ENCODE measurements at places on chromosomes 6 and 20.

GRCh38 chr6:83430611-83431544, at the start of gene ME1:
TSS of gene ME1 (minus strand) at chr6:83431051. CDS start at chr6:83430954, 97 bp downstream.
- DNase-seq: peak; percentile 3

GRCh38 chr6:105791179-105791578, 295.0 kb upstream of the PRDM1 start:
- no peak for DNase-seq

DNA sequence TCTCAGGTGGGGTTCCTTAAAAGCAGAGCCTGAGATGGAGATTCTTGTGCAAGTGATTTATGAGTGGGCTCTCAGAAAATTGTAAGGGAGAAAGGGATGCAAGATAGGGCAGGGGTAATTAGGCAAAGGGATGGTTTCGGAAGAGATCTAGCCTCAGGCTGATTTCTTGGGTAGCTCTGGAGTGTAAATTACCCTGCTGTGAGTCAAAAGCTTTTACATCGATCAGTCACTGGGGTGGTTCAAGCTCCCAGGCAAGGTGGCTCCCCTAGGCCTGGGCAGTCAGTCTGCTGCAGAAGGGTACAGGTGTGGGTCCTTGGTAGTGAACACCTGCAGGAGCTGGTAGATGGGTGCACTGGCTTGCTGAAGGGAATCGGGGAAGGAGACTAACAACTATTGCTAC, 11.1 kb upstream of the PM20D2 start:
- DNase-seq: no peak

GRCh38 chr6:89834884-89835792, 5.5 kb downstream of the CASP8AP2 start:
- no peak for DNase-seq

DNA sequence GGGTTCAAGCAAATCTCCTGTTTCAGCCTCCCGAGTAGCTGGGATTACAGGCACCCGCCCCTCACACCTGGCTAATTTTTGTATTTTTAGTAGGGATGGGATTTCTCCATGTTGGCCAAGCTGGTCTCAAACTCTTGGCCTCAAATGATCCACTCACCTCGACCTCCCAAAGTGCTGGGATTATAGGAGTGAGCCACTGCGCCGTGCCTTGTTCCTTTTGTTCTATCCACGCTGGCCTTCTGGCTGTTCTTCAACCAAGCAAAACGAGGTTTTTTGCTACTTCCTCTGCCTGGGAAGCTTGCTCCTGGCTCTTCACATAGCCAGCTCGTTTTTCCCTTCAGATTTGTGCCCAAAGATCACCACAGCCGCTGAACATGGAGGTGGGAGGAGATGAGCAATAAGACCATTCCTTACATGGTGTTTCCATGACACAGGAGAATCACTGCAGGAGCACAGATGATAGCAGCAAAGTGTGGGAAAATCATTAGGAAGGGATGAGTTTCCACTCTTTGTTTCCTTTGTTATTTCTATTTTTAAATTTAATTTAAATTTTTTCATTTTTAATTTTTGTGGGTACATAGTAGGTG, 201.0 kb upstream of the ZNF217 start:
- DNase-seq: no peak

GRCh38 chr20:50426866-50427718, 83.1 kb upstream of the PTPN1 start:
- DNase-seq: no peak

- DNase-seq: no peak
These were observed 18.3 kb upstream of the RANBP9 start for GRCh38 chr6:13729891-13730290.

- DNase-seq: no peak
These were observed 40.5 kb upstream of the JARID2 start for GRCh38 chr6:15205321-15205720.

DNA sequence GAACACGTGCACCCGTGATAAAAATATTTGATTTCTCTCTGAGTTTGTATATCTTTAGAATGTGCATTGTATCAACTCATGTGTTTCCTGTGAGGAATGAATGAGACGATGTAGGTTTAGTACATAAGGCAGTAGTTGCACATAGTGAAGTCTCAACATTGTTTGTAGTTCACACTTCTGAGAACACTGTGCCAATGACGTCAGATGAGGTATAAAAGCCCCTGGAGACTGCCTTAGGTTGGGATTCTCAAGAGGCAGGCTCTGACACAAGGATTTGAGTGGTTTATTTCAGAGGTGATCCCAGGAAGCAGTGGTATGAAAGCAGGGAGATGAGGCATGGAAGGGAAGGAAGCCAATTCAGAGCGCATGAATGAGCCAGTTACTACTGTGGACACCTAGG, 2.6 kb upstream of the NKAIN2 start:
- no peak for DNase-seq

DNA sequence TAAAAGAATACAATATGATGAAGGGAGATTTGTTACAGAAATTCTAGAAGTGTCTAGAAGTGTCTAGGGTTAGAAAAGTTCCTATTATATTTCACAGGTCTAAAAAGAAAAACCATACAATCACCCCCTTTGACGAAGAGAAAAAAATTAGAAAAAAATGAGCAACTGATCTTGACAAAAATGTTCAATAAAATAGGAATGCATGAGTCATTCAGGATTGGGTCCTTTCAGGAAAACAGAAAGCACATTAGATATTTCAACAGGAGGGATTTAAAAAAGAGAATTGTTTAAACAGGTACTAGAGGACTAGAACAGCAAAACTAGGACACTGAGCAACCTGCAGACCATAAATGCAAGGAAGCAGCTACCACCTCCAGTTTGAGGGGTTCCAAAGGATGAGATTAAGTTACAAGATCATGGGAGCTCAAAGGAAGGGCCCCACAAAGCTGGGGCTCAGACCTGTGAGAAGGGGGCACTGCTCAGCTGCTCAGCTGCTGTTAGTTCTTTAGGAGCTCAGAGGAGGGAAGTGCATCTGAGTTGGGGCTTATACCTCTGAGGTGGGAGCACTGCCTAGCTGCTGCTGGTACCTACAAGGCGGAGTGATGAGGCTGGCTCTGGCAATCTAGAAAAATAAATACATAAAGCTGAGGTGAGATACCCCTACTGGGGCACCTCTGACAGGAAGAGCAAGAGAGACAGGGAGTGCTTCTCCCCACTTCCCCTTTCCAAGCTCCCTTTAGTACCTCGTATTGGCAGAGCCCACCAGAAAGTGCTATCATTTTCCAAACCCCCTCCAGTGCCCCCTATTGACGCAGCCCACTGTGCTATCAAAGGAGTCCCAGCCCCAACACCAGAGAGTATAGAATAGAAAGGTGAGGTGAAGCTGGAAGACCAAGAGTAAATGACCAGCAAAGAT, 27.1 kb upstream of the BEND6 start:
- DNase-seq: no peak

DNA sequence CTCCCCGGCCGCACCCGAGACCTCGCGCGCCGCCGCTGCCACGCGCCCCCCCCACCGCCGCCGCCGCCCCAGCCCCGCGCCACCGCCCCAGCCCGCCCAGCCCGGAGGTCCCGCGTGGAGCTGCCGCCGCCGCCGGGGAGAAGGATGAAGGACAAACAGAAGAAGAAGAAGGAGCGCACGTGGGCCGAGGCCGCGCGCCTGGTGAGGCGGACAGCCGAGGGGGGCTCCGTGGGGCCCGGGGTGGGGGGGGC, 426 bp downstream of the ASXL1 start:
- no peak for DNase-seq

DNA sequence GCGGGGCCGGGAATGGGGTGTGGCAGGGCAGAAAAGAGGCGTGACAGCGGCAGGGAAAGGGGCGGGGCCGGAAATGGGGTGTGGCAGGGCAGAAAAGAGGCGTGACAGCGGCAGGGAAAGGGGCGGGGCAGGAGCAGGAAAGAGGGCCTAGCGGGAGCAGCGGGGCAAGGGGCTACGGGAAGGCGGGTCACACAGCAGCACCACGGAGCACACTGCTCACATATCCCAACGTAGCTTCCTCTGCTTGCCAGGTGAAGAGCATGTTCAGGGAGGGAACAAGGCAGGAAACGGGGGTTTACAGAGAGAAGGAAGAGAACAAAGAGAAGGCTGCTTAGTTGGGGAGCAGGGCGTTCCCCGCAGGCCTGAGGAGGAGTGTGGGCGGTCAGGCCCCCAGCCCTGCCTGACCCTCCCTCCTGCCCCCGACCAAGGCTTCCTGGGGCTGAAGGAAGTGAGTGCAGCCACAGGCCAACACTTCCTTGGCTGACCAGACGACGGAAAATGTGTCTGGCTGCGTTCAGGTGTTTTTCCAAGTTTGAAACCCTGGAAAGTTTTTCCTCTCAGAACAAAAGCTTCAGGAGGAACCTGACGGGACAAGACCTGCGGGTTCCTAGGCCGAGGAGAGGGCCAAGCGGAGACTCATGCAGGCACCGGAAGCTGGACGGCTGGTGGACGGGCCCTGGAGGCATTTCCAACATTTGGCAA, 13.8 kb downstream of the UCKL1 start:
- no peak for DNase-seq

- no peak for DNase-seq
These were observed 168.6 kb upstream of the GGTLC1 start for GRCh38 chr20:24157213-24157612.

GRCh38 chr6:116779573-116780164, 14.2 kb upstream of the FAM162B start:
- DNase-seq: no peak

DNA sequence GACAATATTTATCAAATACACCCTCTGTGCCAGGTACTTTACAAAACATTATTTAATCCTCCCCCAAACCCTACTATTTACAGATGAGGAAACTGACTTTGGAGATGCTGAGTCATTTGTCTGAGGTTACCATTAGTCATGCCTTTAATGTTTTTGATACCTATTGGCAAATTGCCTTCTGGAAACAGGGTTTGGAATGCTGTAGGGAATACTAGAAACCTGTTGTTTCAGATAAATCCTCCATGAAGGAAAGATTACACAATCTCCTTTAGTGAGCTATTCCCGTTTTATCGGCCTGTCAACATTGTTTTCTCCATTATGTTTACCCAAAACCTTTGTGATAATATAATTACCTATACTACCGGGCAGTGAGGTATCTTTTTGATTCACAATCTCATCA, 93.6 kb upstream of the ADGRF1 start:
- no peak for DNase-seq

DNA sequence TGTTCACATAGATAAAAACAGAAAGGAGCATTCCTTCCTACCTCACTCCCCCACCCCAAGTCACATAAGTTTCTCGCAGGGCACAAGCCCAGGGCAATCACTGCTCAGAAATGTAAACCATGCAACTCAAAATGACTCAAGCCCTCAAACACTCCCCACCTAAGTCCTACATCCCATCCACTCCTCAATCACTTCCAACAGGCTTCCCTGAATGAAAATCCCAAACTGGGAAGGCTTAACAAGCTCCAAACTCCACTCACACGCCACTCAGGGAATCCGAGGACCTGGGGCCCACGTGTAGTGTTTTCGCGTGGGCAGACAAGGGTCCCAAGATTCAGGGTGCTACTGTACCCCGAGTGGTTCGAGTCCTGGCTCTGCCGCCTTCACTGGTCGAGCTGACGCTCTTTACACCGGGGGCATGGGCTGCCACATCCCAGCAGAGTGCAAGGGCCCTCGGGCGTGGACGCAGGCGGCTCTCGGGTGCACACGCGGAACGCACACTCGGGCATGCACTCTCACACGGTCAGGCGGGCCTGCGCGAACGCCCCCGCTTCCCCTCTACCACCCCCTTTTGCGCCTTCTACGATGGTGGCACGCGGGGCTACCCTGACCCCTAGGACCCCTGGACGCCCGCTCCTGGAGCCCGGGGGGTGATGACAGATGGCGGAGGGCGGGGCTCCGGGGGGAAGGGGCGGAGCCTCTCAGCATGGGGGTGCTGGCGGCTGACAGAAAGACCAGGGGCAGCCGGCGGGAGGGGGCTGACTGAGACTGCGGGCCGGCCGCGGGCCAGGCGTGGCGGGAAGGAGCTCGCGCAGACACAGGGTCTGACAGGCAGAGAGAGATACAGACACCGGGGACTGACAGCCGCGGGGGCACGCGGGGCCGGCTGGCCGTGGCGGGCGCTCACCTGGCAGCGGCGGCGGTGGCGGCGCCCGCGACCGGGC, 657 bp downstream of the ZHX3 start:
- peak; percentile 83 for DNase-seq
